Large intestine (tissue), 12 donors: ENCODE measurements at places on chromosomes 3 and 15. TPM values are rescaled to one million over a fixed set of nuclear protein-coding genes. Genes with fewer than 3 reads are reported as not detected.

DNA sequence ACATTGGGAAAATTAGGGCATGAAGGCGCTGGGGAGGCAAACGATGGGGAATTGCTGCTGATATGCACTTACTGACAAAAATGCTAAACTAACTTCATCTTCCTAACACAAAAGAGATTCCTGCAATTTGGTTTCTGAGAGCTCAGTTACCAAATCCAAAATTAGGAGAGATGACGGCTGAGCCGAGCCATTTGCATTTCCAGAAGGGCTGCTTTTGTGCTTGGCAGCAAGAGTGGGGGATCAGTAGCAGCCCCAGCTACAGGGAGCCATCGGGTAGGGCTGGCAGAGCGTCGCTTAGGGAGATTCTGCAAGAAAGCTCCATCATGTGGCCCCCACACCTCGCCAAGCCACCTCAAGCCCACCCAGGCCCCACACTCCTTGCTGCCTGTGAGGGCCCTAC is 16.1 kb upstream of the DUSP7 start:
- DNase-seq, result no peak
- no peaks in the 10 kb centered on the region for H3K36me3 ChIP-seq
- H3K27me3 ChIP-seq, result no peaks in the 10 kb centered on the region
- H3K4me3 ChIP-seq, result no peak overlapping the region
- peaks cover 17% of the 10 kb centered on the region for H3K4me1 ChIP-seq
- no peak overlapping the region for H3K27ac ChIP-seq

DNA sequence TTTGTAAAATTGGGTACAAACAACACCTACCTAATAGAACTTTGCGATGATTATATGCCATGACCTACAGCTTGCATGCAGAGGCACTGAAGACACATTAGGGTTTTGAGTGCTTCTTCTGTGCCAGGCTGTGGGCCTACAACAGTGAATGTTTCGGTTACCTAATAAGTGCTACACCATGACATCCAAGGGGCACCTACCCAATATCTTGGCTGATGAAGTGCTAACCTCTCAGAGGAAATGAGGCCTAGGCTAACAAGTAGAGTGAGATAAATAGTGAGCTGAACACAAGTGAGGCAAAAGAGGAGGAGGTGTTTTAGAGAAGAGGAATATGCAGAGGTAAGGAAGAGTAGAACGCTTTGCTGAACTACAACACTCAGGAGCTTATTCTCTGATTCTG is 12.2 kb upstream of the RASGRP1 start:
- no peaks in the 10 kb centered on the region for H3K4me1 ChIP-seq
- H3K27me3 ChIP-seq, result no peaks in the 10 kb centered on the region
- H3K36me3 ChIP-seq, result no peaks in the 10 kb centered on the region

Gene GPR160
- 169 TPM for polyA plus RNA-seq

DNA sequence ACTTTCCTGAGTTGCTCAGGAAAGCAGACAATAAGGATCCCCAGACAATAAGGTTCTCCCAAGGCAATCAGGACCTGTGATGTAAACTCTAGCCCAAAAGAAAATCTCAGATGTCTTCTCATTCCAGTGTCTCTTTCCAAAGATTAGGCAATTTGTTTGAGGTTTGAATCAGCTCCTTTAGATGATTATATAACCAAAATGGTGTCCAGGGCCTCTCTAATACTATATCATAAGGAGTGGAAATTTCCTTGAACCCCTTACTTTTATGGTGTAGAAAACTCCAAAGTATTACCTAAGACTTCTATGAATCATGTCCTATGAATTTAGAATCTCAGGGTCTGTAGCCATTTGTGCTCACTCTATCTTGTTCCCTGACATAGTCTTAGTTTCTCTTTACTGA is 65.9 kb downstream of the GPR176 start:
- H3K27ac ChIP-seq, result no peak overlapping the region
- H3K27me3 ChIP-seq, result no peaks in the 10 kb centered on the region
- DNase-seq, result no peak
- H3K4me3 ChIP-seq, result no peak overlapping the region

DNA sequence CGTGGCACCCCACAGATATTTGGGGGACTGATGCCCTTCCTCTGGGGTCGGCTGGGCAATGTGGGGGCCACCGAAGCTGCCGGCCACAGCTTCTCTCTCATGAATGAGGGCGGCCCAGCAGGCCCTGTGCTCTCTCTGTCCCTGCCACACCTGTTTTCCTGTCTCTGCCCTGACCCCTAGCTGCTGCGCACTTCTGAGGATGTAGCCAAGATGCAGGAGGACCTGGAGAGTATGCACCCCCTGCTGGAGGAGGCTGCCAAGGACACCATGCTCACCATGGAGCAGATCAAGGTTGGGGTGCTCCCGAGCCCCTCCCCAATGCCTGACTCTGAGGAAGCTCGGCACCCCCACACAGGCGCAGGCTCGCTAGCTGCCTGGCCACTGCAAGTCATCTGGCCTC is 59.7 kb downstream of the SEMA3G start:
- DNase-seq, result peak; percentile 36
- no peaks in the 10 kb centered on the region for H3K27me3 ChIP-seq
- no peaks in the 10 kb centered on the region for H3K4me1 ChIP-seq
- H3K36me3 ChIP-seq, result peaks cover 12% of the 10 kb centered on the region

- H3K27ac ChIP-seq, result no peak overlapping the region
- H3K4me3 ChIP-seq, result no peak overlapping the region
- DNase-seq, result no peak
- H3K36me3 ChIP-seq, result no peaks in the 10 kb centered on the region
Observed at GRCh38 chr3:72261566-72262564, 476.9 kb upstream of the PROK2 start.

GRCh38 chr15:66942649-66943390 is 122.6 kb upstream of the SMAD3 start:
- DNase-seq, result no peak
- no peaks in the 10 kb centered on the region for H3K27me3 ChIP-seq
- H3K4me3 ChIP-seq, result no peak overlapping the region
- no peak overlapping the region for H3K27ac ChIP-seq
